ENCODE measurements at places on chromosomes 3 and 15. TPM values are rescaled to one million over a fixed set of nuclear protein-coding genes. Genes with fewer than 3 reads are reported as not detected.

Gene HYPK
- polyA plus RNA-seq = 12.8 TPM

Gene PTH1R
- polyA plus RNA-seq = 10.0 TPM

Gene CAMK1
- polyA plus RNA-seq = 17.4 TPM

Gene BAHD1
- polyA plus RNA-seq = 24.8 TPM

Gene CORO2B
- 4.7 TPM for polyA plus RNA-seq

Measured in hindlimb muscle (tissue), 1 donor.